ENCODE measurements at places on chromosomes 1 and 21. TPM values are rescaled to one million over a fixed set of nuclear protein-coding genes. Genes with fewer than 3 reads are reported as not detected.

Gene FAM72B
- total RNA-seq = 0.51 TPM

Gene FCRL5
- not detected for total RNA-seq

Gene RAB25
- not detected for total RNA-seq

Gene IL23R
- not detected for total RNA-seq

GRCh38 chr1:38541223-38541622 lies 318.3 kb downstream of the RRAGC start:
- no peak for DNase-seq

GRCh38 chr1:17682400-17682799 lies 72.7 kb upstream of the ACTL8 start:
- DNase-seq = no peak

DNA sequence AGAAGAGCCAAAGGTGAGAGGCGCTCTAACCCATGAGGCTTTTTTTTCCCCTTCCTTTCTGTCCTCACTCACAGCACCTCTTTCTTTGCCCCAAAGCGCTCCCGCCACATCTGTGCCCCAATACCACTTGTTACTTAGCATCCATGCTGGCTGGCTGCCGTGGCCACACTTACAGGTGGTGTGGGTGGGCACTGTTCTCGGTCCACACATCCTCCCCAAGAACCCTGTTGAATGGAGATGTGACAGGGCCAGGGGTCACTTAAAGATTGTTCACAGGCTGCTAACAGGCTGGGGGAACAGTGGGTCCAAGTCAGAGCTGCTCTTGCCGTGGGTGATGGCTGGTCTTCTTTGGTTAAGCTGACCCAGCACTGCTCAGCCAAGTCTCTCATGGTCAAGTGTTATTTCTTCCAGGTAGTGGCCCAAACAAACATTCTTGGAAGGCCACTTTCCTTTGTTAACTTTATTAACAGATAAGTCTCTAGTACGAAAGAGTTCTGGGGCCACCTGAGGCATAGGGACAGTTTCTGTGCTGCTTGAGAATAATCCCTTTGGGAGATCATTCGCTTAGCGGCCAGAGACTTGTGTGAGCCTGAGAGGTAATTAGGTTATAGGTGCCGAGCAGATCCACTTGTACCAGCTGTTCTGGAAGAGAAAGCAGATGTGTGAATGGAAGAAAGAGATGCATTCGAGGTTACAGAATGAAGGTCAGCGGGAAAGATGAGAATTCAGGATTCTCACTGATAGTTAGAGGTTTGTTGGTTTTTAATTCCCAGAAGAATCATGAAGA lies 62.6 kb upstream of the IRF2BP2 start:
- DNase-seq = no peak

DNA sequence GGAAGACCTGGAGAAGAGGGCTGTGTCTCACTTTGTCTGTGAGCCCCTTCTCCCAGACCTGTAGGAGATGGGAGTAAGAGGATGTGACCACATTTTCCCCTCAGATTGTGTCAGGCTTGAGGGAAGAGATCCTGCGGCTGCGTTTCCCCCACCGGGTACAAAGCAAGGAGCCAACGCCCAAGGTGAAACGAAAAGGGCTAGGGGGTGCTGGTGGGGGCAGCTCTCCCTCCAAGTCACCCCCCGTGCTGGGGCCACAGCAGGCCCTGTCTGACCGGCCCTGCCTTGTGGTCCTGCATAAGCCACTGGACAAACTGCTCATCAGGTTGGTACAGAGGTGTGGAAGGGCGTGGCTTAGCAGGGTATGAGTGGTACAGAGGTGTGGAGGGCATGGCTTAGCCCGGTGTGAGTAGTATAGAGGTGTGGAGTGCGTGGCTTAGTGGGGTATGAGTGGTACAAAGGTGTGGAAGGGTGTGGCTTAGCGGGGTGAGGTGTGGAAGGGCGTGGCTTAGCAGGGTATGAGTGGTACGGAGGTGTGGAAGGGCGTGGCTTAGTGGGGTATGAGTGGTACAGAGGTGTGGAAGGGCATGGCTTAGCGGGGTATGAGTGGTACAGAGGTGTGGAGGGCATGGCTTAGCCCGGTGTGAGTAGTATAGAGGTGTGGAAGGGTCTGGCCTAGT lies 30.6 kb downstream of the HYI start:
- no peak for DNase-seq

GRCh38 chr1:6835139-6835538 lies 49.9 kb downstream of the CAMTA1 start:
- no peak for DNase-seq

GRCh38 chr1:61158591-61158990 lies 76.2 kb downstream of the NFIA start:
- no peak for DNase-seq

DNA sequence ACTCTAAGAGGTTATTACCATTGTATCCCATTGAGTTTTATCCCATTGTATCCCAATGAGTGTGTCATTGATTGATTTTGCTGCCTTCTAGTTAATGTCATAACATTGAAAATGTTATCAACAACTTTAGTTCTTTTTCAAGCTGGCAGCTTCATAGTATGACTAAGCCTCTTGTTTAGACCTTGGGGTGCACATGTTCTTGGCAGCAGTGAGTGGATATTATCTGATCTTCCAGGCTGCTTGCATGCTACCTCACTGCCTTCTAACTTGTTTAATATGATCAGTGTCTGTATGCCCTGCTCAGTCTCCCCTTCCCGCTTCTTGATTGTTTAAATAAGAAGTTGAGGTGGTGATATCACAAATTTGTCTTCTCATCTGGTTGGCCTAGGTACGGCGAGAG lies 24.6 kb downstream of the NTPCR start:
- DNase-seq = peak; percentile 88

DNA sequence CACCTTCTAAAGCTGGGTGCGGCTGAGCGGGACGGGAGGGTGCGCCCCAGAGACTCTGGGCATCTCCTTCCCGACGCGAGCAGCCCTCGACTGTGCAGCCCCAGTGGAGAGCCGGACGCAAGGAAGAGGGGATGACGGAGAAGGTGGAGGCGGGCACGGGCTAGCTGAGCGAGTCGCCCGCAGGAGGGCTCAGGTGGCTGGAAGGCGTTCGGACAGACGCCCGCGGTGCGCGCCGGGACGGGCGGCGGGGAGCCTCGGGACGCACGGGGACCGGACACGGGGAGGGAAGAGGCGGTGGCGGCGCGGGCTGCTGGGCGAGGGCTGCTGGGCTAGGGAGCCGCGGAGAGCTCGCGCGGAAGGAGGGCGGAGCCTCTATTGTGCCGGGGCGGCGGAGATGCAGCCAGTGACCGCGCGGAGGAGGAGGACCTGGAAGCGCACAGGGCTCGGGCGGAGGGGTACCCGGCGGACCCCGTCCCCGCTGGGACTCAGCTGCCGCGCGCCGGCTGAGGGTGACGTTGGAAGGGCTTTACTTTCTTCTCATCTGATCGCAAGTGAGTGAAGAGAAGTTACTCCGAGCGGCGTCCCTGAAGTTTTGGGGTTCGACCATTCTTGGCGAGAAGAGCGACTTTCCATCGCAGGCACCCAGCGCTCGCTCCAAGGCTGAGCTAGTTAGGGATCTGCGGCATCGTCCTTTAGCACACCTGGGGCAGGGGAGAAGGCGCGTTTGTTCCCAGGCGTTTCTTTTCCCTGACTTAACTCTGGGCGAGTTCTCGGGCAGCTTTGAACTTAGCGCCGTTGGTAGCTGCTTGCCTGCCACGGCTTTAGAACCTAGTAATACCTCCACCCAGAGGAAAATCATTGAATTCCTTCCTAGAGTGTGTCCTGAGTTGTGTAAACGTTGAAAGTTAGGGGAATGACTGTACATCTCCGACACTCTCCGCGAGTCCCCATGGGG lies at the start of gene OLFML2B:
OLFML2B (minus strand) TSS at position 323 of the 955 bp plus-strand sequence. CDS start 439 bp downstream, outside the sequence.
- peak; percentile 79 for DNase-seq
